HCT116 (cell line): ENCODE measurements at places on chromosomes 1 and 21. TPM values are rescaled to one million over a fixed set of nuclear protein-coding genes. Genes with fewer than 3 reads are reported as not detected.

HHIPL2 gene
- 0.27 TPM for total RNA-seq

AXDND1 gene
- 2.3 TPM for total RNA-seq

MARCKSL1 gene
- 127 TPM for total RNA-seq

HHAT gene
- total RNA-seq, result 2.7 TPM

OR6K3 gene
- not detected for total RNA-seq

RPL5 gene
- total RNA-seq, result 1,480 TPM

DNA sequence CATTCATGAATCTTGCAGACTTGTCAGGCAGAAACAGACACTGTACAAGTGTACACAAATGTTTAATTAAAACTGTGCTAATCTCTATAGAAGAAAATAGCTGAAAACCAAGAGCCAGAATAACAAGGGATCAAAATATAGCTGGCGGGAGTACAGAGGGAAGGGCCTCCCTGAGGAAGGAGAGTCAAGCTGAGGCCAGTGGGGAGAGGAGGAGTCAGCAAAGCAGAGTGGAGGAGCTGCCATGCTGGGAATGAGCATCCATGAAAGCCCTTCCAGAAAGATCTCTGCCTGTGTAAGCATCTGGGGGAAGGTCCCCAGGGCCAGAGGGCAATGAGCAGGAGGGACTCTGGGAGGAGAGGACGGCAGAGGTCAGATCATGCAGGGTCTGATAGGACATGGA lies 15.1 kb downstream of the SLAMF8 start:
- no peaks in the 10 kb centered on the region for H3K36me3 ChIP-seq
- no peaks in the 10 kb centered on the region for H3K27me3 ChIP-seq
- H3K4me3 ChIP-seq, result no peak overlapping the region
- no peak for DNase-seq
- no peak overlapping the region for H3K27ac ChIP-seq
- H3K4me1 ChIP-seq, result peaks cover 8% of the 10 kb centered on the region

GRCh38 chr21:25560271-25560685 lies 47.0 kb downstream of the MRPL39 start:
- H3K4me3 ChIP-seq, result no peak overlapping the region
- H3K27ac ChIP-seq, result no peak overlapping the region

- H3K36me3 ChIP-seq, result no peaks in the 10 kb centered on the region
- no peak overlapping the region for H3K27ac ChIP-seq
- no peak overlapping the region for H3K4me3 ChIP-seq
- H3K4me1 ChIP-seq, result no peaks in the 10 kb centered on the region
These were observed 83.7 kb downstream of the TNFSF18 start for GRCh38 chr1:172966844-172967540.

DNA sequence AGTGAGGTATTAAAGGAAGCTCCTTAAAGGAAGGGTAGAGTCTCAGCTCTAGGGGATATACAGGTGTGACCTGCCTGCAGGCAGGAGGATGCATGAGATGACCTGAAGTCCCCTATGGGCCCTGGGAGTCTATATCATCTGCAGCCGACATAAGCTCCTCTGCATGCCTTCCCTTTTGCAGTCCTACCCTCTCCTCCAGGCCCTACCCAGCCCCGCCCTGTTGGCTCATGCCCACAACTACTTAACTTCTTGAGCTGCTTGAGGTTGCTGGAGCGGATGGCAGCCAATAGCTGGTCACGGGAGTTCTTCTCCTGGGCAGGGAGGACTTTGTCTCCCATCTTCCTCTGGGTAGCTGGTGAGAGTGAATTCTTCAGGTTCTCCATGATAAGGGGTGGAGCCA lies 10.3 kb downstream of the SHISA4 start:
- no peak for DNase-seq
- no peaks in the 10 kb centered on the region for H3K27me3 ChIP-seq
- no peaks in the 10 kb centered on the region for H3K36me3 ChIP-seq
- H3K4me3 ChIP-seq, result no peak overlapping the region
- peaks cover 4% of the 10 kb centered on the region; the same call in 1 of the 2 replicates for H3K4me1 ChIP-seq

DNA sequence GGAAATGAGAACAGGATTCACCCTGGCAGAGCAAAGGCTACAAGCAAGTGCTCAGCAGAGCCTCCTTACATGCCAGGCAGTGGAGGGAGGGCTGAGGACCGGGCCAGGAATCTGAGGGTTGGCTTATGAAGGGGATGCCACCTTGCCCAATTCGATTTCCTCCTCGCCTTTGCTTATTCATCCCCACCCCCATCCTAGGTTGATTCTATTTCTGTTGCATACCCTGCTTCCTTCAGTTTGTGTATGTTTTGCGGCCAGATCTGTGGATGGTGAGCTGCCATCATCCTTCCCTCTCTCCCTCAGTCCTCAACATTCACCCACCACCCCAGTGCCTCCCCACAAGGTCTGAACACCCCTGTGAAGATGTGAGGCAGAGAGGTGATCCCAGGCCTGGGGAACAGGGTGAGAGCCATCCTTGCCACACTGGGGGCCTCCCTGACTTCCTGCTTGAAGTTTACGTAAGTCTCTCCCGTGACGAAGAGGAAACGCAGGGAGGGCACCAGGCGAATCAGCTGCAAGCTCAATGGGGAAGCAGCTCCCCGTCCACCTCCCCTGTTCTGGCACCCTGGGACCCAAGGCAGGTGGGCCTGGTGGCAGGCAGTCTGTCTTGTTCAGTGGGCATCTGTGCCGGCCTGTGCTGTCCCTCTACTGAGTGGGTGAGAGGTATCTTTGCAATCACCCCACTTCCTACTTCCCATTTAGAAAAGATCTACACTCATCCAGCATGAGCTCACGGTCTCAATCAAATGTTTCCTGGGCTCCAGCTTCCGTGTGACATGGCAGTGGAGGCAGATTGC lies 50.6 kb upstream of the CNTN2 start:
- no peak overlapping the region for H3K27ac ChIP-seq
- no peak overlapping the region for H3K4me3 ChIP-seq
- no peaks in the 10 kb centered on the region for H3K36me3 ChIP-seq

GRCh38 chr1:240575981-240576662 lies 35.8 kb downstream of the GREM2 start:
- no peaks in the 10 kb centered on the region for H3K27me3 ChIP-seq
- no peaks in the 10 kb centered on the region for H3K4me1 ChIP-seq
- DNase-seq, result no peak
- H3K27ac ChIP-seq, result no peak overlapping the region
- H3K36me3 ChIP-seq, result no peaks in the 10 kb centered on the region

GRCh38 chr1:31218705-31219104 lies 21.0 kb downstream of the NKAIN1 start:
- DNase-seq, result no peak
- no peak overlapping the region for H3K4me3 ChIP-seq
- no peak overlapping the region for H3K27ac ChIP-seq
- no peaks in the 10 kb centered on the region; the same call in 1 of the 2 replicates for H3K4me1 ChIP-seq
- H3K27me3 ChIP-seq, result 0 out of 2 replicates have a peak, but pooled peaks cover 1% of the 10 kb centered on the region

DNA sequence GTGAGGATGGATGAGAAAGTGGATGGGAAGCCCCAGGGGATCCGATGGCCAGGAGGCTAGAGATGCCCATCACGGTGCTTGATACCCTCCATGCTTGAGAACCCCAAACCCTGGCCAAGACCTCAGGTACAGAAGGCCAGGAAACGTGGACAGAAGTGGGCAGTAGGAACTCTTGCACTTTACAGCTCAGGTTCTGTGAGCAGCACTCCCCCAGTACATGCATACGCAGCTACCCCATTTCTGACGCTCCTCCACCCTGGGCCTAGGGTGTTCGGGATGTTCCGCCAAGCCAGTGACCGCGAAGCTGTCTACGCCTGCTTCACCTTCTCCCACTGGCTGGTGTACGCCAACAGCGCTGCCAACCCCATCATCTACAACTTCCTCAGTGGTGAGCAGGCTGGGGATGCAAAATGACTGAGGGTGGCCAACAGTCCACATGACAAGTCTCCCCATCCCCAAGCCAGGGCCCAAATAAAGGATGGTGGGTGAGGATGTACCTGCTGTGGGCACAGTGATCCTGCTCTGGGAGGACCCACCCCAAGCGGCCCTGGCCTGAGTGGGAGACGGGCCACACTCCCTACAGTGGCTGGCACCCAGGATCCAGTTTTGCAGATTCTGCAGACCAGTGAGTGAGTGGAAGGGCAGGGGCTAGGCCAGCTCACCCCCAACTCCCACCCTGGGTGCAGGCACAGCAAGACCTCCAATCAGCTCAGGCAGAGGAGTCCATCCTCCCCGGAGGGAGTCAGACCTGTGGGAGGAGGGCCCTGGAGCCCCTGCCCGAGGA lies 7.4 kb downstream of the HCRTR1 start:
- H3K4me1 ChIP-seq, result no peaks in the 10 kb centered on the region; the same call in 1 of the 2 replicates
- no peak overlapping the region for H3K4me3 ChIP-seq
- H3K27ac ChIP-seq, result no peak overlapping the region
- DNase-seq, result no peak
- no peaks in the 10 kb centered on the region for H3K27me3 ChIP-seq

DNA sequence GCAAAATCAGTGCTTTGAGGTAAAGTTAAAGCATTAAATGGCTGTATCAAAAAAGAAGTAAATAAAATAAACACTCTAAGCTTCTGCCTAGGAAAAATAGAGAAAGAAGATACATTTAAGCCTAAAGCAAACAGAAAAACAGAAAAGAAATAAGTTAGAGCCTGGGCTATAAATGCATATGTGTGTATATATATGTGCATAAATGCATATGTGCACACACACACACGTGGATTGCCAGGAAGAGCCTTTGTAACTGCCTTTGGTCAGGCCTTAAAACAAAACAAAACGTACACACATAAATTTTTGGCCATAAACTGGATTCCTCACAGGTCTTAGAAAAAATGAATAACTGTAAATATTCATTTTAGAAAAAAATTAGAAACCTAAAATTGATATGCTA lies 925.8 kb downstream of the MRPL39 start:
- H3K36me3 ChIP-seq, result no peaks in the 10 kb centered on the region
- no peaks in the 10 kb centered on the region for H3K4me1 ChIP-seq
- H3K4me3 ChIP-seq, result no peak overlapping the region
- DNase-seq, result no peak
- H3K27me3 ChIP-seq, result no peaks in the 10 kb centered on the region

DNA sequence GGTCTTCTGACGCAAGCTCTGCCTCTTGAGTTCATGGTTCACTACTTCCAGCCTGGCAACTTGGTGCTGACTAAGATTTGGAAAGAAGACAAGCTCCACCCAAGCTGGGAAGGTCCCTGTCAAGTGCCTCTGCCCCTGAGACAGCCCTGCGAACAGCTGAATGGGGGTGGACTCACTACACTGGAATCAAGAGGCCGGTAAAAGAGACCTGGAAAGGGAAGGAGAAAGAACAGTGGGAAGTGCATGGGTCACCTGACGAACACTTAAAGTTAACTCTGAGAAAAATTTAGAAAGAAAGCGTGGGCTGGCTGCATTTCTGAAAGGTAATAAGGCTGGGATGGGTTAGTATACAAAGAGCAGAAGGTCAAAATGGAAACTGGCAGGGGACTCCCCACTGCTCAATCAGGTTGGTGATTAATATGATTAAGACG lies 26.1 kb upstream of the ZNF496 start:
- H3K27me3 ChIP-seq, result no peaks in the 10 kb centered on the region
- H3K4me3 ChIP-seq, result no peak overlapping the region
- H3K36me3 ChIP-seq, result no peaks in the 10 kb centered on the region
- no peak overlapping the region for H3K27ac ChIP-seq
- no peak for DNase-seq

- DNase-seq, result no peak
- no peaks in the 10 kb centered on the region for H3K36me3 ChIP-seq
- H3K4me3 ChIP-seq, result no peak overlapping the region
- H3K27me3 ChIP-seq, result peaks cover 43% of the 10 kb centered on the region
- H3K4me1 ChIP-seq, result no peaks in the 10 kb centered on the region
These were observed 208.7 kb downstream of the PTPRU start for GRCh38 chr1:29444782-29445729.

- no peak overlapping the region for H3K27ac ChIP-seq
- no peak overlapping the region for H3K4me3 ChIP-seq
- H3K27me3 ChIP-seq, result no peaks in the 10 kb centered on the region
- DNase-seq, result no peak
- H3K36me3 ChIP-seq, result peaks cover 49% of the 10 kb centered on the region
- peaks cover 15% of the 10 kb centered on the region for H3K4me1 ChIP-seq
These were observed 20.4 kb downstream of the SLC25A33 start for GRCh38 chr1:9559673-9560072.

GRCh38 chr1:58249388-58249736 lies 297.2 kb downstream of the OMA1 start:
- peaks cover 31% of the 10 kb centered on the region for H3K27me3 ChIP-seq
- no peak for DNase-seq

DNA sequence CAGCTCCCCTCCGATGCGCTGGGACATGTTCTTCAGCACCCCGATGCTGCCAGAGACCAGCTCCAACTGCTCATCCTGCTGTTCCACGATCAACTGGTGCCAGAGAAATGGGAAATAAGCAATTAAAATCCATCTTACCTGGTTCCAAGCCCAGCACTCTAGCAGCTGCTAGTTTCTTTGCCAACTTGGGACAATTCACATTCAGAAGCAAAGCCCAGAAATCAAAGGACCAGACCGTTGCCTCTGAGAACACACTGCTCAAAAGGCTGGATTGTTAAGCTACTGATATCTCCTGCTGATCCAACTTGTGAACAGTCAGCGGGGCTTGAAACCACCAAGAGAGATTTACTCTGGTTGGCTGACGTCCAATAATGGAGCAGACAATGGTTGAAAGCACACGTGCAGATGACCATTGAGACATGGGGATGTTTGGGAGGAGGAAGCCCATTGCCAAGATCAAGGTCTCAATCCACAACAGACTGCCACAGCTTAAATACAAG lies 34.4 kb downstream of the STX6 start:
- H3K36me3 ChIP-seq, result peaks cover 20% of the 10 kb centered on the region; the same call in 1 of the 2 replicates
- H3K4me3 ChIP-seq, result no peak overlapping the region
- H3K27ac ChIP-seq, result no peak overlapping the region
- no peak for DNase-seq
- H3K4me1 ChIP-seq, result no peaks in the 10 kb centered on the region
- no peaks in the 10 kb centered on the region for H3K27me3 ChIP-seq

DNA sequence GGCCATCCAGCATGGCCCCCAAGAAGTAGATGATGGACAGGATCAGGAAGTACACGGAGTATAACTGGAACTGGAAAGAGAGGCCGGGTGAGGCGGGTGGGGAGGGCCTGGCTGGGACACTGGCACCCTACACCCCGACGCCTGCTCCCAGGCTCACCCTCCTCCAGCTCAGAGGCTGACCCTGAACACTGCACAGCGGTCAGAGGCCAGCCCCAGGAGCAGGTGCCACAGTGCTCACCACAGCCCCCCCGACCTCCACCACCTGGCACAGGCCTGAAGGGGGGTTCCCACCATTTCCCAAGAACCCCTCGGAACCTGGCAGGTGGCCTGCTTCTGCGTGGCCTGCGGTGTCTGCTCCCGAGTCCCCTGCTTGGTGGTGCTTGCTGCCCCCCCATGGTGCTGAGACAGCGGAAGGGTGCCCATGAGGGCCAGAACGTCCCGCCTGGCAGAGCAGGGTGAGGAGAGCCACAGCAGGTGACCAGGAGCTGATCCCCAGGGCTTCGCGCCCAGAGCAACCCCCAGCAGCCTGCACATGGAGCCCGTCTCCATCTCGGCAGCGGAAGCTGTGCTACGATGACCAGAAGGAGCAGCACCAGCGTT lies 26.1 kb downstream of the SLC19A1 start:
- peaks cover 35% of the 10 kb centered on the region for H3K36me3 ChIP-seq
- no peak overlapping the region for H3K27ac ChIP-seq
- H3K27me3 ChIP-seq, result no peaks in the 10 kb centered on the region
- no peak overlapping the region for H3K4me3 ChIP-seq
- DNase-seq, result no peak
